ENCODE measurements at places on chromosomes 2 and 18. TPM values are rescaled to one million over a fixed set of nuclear protein-coding genes. Genes with fewer than 3 reads are reported as not detected.

The MREG gene
- 4.2 TPM for total RNA-seq

The APCDD1 gene
- not detected for total RNA-seq

The KIAA2012 gene
- total RNA-seq: not detected

The SERPINB11 gene
- not detected for total RNA-seq

The SERPINB7 gene
- not detected for total RNA-seq

The CHPF gene
- total RNA-seq: 87.3 TPM

The EPB41L3 gene
- not detected for total RNA-seq

The GKN2 gene
- total RNA-seq: not detected

The LGALSL gene
- total RNA-seq: 26.8 TPM

The MYO7B gene
- 0.12 TPM for total RNA-seq

The G6PC2 gene
- not detected for total RNA-seq

The SH3BP4 gene
- total RNA-seq: 49.1 TPM

DNA sequence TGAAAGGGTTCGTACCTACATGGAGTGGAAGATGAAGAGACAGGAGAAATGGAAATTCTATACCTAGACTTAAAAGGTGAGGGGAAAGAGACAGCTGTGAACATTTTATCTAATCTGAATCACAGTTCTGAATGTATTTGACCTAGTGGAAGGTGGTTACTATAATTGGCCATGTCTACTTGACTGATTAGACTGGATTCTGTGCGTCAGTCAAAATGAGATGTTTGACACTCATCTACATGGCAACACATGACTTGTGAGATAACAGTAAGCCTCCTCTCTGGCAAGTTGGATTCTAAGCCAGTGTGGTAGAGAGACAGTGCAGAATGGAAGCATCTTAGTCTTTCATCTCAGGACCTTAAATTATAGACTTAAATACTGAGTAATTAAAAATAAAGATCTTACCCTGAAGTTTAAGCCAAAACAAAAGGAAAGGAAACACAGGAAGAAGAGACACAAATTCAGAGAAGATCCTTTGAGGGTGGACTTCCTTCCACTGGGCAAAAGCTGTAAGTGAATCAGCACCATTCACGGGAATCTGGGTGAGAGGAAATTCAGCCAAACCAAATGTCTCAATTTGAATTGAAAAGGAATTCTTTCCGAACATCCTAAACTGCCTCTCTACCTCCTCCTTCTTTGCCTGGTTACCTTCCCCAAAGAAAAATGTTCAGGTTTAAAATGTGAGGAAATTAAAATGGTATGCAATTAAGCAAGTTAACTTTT is 121.6 kb downstream of the EHBP1 start:
- no peak for DNase-seq

DNA sequence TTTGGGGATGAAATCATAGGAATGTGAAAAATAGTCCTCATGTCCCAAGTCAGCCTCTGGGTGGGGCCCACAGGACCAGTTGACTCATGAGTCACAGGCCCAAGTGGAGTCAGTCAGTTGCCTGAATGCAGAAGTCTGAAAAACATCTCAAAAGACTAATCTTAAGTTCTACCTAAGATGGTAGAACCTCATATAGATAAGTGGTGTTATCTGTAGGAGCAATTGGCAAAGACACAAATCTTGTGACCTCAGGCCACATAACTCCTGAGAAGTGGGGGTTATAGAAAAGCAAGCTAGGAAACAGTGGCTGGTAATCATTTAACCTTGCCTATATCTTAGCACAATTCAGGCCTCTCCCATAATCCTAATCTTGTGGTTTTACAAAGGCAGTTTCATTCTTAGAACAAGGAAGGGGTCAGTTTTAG is 257.1 kb upstream of the SPOPL start:
- no peak for DNase-seq

DNA sequence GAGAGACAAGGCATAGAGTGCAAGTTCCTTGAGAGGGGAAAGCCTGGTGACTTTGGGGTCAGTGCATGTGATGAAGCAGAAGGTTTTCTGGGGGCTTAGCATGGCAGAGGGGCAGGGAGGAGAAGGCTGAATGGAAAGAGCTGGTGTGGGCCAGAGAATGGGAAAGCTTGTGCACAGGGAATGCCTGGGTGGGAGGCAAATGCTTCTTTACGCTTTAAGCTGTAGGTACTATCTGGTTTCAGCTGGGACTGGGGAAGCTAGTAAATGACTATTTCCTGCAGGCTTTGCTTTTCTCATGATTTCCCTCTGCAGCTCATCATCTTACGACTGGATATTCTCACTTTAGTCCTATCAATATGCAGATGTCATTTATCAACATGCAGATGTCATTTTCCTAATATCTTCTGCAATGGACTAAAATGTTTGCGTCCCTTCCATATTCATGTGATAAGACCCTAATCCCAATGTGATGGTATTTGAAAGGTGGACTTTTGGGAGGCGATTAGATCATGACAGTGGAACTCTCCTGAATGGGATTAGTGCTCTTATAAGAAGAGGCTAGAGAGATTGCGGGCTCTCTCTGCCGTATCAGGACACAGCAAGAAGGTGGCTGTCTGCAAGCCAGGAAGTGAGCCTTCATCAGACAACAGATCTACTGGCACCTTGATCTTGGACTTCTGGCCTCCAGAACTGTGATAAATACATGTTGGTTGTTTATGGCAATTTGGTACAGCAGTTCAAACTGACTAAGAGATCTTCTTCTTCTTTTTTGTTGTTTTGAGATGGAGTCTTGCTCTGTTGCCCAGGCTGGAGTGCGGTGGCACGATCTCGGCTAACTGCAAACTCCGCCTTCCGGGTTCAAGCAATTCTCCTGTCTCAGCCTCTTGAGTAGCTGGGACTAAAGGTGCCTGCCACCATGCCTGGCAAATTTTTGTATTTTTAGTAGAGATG is 50.1 kb downstream of the MYCN start:
- DNase-seq: no peak

- DNase-seq: no peak
These were observed 54.7 kb downstream of the SLC66A2 start for GRCh38 chr18:79896738-79897137.

- peak; percentile 84 for DNase-seq
These were observed 37.6 kb upstream of the MGAT4A start for GRCh38 chr2:98768384-98769113.

- DNase-seq: no peak
These were observed 15.3 kb downstream of the SNORC start for GRCh38 chr2:232885264-232885961.

- DNase-seq: no peak
These were observed 25.3 kb downstream of the CRIM1 start for GRCh38 chr2:36380624-36381481.

DNA sequence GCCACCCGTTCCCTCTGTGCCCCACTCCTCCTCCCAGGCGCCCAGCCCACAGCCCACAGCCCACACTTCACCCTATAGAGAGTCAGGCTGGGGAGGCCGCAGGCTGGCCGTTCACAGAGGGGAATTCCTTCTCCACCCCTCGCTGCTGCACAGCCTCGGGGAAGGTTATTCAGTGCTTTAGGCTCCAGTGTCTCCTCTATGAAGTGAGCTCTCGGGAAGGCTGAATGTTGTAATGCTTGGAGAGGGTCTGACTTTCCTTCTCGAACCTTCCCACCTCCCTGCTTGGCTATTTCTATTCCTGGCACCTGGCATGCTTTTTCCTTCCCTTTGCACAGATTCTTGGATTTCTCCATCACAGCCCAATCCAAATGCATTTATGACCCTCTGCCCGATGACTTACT is 62.5 kb upstream of the SMAD7 start:
- DNase-seq: no peak

DNA sequence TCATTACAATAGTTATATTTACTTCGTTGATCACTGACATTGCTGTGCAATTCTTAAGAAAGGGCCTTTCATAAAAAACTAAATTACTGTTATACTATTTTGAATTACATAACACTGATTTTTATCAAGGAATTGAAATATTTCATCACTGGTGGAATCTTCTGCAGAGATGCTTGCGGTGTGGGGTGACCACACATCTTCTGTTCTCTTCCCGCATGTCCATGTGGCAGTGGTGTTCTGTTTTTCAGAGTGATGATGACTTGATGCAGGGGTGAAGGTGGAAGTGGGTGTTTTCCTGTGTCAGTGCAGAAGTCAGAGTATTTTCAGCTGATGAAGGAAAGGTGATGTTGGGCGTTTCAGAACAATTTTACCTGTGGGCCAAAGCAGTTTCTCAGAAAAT is 7.0 kb downstream of the CNDP2 start:
- DNase-seq: no peak

DNA sequence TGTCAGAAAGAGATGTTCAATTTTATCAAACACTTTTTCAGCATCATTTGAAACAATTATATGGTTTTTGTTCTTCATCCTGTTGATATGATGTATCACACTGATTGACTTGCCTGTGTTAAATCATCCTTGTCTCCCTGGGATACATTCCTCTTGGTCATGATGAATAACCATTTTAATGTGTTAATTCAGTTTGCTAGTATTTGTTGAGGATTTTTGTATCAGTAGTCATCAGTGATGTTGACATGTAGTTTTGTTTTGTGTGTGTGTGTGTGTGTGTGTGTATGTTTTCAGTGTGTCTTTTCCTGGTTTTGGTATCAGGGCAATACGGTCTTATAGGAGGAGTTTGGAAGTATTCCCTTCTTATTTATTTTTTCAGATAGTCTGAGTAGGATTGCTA is 325.4 kb downstream of the ZNF804A start:
- DNase-seq: no peak

DNA sequence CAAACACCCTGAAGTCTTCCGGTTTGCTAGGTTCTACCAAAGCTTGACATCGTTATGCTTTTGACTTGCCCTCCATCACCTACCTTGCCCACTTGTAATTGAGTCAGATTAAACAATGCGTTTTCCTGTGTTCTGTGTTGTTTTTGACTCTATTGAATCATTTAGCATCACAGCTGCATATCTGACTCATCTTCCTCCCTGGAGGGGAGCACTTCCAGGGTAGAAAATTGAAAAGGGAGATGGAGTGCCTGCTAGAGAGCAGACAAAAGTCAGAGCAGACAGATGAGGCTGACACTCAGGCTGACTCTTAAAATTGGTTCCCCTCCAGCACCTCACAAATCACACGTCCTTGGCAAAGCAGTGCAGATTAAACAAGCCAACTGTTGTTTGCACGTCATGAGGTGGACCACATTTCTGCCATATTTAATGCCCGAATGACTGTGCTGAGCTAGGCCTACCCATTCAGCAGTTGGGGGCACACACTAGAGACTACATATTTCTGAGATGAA is 2.2 kb downstream of the MPP4 start:
- DNase-seq: peak; percentile 45

DNA sequence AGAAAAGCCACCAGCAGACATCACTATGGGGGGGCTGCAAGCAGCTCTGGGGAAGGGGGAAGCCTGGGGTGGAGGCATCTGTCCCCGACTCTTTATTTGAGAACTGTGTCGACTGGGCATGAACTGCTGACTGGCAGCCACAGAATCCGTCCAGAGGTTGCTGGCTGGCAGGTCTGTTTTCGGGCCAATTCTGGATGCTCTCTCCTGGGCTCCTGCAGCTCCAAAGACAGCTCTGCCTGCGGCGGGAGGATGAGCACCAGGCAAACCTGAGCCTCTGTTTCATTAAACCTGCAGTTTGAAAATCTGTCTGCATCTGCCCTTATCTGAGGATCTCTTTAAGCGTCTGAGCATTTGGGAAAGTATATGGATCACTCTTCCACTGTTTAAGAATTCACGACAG is 34.4 kb upstream of the RPL31 start:
- DNase-seq: no peak

GRCh38 chr2:176097820-176098365 is 1.7 kb upstream of the HOXD12 start:
- no peak for DNase-seq

GRCh38 chr2:200253639-200254038 is 52.9 kb upstream of the SPATS2L start:
- peak; percentile 35 for DNase-seq

GRCh38 chr2:240166761-240167587 is 26.5 kb upstream of the OTOS start:
- DNase-seq: no peak

DNA sequence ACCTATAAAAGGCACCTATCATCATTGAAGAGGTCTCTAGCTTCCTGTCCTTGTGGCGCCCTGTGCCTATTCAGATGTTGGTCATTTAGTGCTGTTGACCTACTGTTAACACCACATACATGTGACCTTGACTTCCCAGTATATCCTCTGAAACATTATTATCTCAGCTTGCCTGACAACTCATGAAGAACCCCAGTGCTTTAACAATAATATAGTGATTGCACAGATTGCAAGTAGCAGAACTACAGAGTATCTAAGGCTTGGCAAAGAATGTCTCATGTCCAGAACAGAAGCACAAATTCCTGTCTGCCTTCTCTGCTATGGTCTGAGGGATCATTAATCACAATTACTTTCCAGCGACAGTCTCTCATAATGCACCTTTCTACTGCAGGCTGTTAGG is 165.3 kb downstream of the LCLAT1 start:
- DNase-seq: no peak

DNA sequence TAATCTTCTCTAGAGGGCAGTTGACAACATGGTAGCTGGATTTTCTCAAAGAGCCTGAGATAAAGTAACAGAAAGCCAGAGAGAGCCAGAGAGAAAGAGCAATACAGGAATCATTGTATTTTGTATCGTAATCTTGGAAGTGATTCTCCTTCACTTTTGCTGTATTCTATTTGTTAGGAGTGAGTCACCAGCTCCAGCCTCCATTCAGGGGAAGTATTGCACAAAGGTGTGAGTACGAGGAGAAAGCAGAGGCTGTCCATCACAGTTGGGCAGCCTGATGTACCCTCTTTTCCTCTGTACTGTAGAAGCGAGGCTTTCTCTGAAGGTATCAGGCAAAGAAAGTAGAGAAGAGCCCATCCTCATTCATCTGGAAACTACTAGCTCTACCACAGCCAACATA is 176.8 kb downstream of the KCNS3 start:
- DNase-seq: no peak

DNA sequence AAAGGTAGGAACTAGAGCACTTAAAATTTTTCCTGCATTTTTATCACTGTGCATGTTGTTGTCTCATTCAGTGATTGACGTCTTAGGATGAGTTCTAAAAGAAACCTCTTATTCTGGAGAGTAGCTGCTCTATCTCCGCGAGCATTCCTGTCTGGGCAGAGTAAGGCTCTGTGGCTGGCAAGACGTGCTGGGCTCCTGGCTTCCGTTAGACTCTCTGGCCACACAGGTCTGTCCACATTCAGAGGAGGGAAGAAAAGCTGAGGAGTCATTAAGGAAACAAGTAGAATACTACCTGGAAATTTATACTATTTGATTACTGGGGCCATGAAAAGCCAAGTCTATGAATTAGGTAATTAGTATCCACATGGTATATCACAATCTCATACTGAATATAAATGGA is 138.0 kb upstream of the DNMT3A start:
- peak; percentile 32 for DNase-seq

GRCh38 chr18:63185984-63186383 is 133.6 kb downstream of the BCL2 start:
- DNase-seq: no peak

All from G401 (cell line).